Activated CD4-positive, alpha-beta T cell treated with anti-CD3 and anti-CD28 coated beads, Interleukin-2, amount 50 U/mL, for 1 hour (primary cell): ENCODE measurements at places on chromosomes 5 and 9.

DNA sequence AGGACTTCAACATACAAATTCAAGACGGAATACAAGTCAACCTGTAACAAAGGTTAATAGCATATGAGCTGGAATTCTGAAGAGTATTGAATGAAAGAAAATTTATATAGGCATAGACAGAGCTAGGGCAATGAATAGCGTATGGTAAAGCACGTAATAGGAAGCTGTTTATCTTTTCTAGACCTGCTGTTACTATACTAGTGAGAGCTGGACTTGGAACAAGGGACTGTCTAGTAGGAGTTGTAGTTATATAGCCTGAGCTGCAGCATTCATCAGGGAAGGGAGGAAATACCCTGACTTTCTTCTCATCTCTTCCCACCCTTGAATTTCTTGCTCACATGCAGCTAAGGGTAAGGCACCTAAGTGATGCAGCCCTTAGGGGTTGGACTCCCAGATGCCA, 67.5 kb upstream of the PRLR start:
- DNase-seq: no peak

- DNase-seq: no peak
Measured at GRCh38 chr9:101408374-101409078, 9.9 kb downstream of the ZNF189 start.

GRCh38 chr9:107631788-107632187, 142.2 kb upstream of the KLF4 start:
- no peak for DNase-seq

DNA sequence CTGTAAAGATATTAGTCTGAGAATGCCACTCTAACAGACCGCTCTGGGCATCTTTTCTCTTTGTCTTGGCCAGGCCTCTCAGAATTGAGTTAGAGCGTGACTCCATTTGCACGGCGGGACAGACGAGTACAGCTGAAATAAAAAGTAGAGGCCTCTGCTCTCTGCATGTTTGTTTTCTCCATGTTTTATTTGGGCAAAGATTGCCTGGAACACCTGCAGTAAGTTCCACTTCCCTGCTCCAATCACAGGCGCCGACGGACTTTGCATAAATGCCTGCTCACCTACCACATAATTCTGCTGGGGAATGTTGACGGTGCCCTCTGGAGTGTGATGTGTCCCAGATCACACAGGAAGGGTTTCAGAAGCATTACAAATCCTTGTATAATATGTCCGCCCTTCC, 10.6 kb downstream of the SPOCK1 start:
- no peak for DNase-seq

DNA sequence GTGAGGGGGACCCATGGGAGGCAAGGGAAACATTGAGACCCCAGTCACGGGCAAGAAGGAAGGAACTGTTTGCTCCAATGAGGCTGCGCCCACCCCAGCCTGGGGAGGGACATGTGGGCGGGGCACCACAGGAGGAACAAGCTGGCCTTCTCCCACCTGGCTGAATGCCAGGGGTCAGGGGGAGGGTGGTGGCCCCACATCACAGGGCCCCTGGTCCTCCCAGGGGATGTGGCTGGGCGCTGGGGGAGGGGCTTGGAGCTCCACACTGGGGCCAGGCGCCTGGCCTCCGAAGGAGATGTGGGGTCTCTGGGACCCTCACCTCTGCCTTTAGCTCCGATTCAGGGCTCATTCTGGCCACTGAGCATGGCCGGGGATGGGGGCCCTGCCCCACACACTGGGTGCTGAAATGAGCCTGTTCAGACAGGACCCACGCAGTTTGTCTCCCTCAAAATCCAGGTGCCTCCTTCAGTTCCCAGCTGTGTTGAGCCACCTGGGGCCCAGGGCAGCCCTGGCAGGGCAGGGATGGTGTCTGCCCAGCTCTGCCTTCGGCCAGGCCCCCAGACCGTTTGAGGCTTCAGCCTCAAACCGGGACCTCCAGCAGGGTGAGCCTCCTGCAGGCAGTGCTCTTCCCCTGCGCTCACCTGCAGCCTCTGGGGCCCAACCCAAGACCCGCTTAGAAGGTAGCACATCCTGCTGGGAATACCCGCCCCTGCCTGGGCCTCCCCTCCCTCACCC, 33.2 kb upstream of the NOTCH1 start:
- no peak for DNase-seq

DNA sequence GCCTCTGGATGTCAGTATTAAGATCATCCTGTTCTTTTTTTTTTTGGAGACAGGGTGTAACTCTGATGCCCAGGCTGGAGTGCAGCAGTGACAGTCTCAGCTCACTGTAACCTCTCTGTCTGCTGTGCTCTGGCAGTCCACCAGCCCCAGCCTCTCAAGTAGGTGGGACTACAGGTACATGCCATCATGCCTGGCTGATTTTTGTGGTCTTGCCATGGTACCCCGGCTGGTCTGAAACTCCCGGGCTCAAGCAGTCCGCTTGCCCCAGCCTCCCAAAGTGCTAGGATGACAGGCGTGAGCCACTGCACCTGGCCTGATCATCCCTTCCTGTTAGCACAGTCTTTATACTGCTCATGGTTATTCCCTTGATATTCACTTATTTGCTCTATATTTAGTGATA, 3.5 kb downstream of the KDM4C start:
- DNase-seq: no peak

- DNase-seq: no peak
Measured at GRCh38 chr5:180191716-180192115, 17.3 kb downstream of the RASGEF1C start.

- DNase-seq: no peak
Measured at GRCh38 chr5:128143911-128144310, 60.3 kb downstream of the SLC12A2 start.

GRCh38 chr5:150258130-150258529, 31.4 kb downstream of the CAMK2A start:
- no peak for DNase-seq

GRCh38 chr5:111863801-111864200, 106.8 kb upstream of the NREP start:
- no peak for DNase-seq

- no peak for DNase-seq
Measured at GRCh38 chr5:36949593-36949992, 73.0 kb downstream of the NIPBL start.
